ENCODE measurements at places on chromosomes 11 and 22. TPM values are rescaled to one million over a fixed set of nuclear protein-coding genes. Genes with fewer than 3 reads are reported as not detected.
A peak's percentile ranks its signal among the peaks of the same experiment; 100 is the strongest.

GRCh38 chr11:46333394-46333947, 13.8 kb upstream of the DGKZ start:
- DNase-seq: no peak

GRCh38 chr22:43090130-43090789, 1.1 kb upstream of the TTLL1 start:
- peak; percentile 25 for DNase-seq

DNA sequence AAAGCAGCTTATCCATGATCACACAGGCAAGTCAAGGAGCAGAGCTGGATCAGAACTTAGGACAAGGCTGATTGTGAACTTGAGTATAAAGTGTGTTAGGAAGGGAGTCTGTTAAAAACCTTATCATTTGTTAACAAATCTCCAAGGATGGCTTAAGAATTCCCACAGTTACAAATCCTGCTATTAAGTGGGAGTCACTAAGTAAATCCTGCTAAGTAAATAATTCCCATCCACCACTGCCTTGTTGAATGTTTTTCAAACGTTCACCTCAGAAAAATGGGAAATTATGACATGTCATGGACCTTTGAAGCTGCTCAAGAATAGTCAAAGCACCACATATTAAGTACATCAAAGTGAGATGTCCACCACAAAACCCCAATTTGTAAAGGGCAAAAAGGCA, 88.7 kb downstream of the FAM168A start:
- no peak for DNase-seq

DNA sequence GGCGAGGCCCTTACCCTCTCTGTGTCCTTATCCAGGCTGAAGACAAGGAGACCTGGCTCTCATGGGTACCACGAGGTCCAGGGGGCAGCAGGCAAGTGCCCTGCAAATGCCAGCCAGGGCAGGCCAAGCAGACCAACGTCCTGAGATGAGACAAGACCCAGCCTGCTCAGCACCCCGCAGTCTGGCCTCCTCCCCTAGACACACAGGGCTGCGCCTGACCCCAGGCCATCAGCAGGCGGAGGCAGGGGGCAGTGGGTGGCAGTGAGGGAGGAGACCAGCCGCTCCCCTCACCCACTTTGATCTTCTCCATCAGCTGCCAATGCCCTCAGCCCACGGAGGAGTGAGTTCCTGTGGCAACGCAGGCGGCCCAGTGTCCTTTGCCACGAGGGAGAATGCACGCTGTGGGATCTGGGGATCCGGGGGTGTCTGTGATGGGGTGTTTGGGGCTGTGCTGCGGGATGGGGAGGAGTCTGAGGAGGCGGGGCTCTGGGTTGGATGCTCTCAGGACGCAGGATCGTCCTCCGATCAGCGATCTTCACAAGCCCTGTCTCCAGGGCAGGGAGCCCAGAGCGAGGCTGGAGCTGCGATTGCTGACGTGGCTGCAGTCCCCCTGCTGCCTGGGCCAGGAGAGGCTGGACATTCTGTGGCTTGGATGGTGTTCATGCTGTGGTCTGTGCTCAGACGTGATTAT, 30.5 kb upstream of the PPARA start:
- no peak for DNase-seq

DNA sequence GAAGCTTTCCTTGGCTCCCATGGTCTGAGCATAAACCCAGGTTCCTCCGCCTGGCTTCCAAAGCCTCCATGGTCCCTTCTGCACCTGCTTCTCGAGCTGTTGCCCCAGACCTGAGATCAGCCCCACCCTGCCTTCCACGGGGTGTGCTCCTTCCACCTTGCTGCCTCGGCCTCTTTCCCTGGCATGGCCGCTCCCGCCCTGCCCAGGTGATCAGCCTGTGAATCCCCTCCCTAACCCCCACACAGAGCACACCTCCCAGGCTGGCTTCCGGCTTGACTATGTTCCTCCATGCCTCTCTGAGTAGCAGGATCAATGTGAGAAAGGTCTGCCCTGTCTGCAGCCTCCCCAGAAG, 2.7 kb upstream of the PPP6R3 start:
- no peak for DNase-seq

DNA sequence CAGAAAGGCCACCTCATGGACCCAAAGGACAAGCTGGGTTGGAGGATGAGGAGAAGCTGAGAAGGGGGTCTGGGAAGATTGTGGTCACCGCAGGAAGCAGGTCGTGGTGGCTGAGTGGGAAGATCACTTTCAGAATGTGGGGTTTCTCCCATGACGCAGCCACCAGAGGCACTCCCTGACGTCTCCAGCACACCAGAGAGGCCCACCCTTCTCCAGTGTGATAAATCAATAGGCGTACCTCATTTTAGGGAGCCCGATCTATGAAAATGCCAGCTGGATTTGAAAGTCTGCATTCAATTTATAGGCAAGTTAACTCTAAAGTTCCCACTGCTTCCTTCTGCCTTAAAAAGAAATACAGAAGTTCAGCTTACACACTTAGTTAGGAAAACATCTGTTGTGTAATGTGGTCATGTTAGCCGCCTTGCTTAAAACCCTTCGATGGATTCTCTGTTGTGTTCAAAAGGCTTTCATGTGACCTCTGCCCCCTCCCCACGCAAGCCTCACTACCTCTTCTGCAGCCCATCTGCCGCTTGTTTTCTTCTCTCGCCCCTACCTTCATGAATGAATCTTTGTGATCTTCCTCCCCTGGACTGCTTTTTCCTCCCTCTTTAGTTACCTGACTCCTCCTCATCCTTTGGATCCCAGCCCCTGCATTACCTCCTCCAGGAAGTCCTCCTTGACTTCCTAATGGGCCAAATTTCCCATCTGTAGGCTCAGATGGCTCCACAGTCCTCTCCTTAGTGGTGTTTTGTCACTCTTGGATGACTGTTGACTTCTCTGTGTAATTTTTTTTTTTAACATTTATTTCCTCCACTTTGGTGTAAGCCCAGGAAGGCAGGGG, 10.7 kb downstream of the TSPAN18 start:
- no peak for DNase-seq

DNA sequence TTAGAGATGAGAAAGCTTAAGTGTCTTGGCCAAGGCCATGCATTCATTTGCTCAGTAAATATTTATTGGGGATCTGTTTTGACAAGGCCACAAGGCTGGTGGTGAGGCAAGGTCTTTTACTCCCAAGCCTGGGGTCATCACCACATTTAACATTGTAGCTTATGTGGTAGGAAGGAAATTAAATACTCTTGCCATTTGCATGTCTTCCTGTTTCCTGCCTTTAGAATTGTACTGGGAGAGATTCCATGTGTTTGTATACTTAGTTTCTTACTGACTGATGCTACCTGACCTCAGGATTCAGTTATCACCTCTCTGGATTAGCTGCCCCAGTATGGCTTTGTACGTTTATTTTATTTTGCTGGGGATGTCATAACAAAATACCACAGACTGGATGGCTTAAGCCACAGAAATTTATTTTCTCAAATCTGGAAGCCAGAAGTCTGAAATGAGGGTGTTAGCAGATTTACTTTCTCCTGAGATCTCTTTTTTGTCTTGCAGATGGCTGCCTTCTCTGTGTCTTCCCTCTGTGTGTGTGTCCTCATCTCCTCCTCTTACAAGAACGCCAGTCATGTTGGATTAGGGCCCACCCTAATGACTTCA, 44.8 kb downstream of the SPECC1L start:
- DNase-seq: no peak

- DNase-seq: no peak
These were observed 61.1 kb downstream of the QSER1 start for GRCh38 chr11:32953700-32954099.

- no peak for DNase-seq
These were observed 35.5 kb downstream of the BBOX1 start for GRCh38 chr11:27076121-27076589.

DNA sequence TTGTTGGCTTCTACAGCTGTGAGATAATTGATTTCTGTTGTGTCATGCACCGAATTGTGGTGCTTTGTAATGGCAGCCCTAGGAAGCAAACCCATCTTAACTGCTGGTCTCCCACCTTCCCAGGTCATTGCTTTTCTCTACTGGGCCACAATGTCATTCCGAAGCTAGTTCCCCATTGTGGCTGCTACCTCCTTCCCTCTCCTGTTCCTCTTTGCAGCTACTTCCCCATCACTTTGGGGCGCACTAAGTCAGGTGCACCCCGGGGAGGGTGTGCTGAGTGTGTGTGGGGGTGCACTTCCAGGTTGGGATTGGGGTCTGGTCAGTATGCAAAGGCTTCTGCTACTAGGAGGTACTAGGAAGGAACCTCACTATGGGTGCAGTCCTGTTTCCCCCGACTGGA, 109.3 kb downstream of the ST3GAL4 start:
- no peak for DNase-seq

GRCh38 chr11:120310870-120311269, 14.2 kb upstream of the TLCD5 start:
- DNase-seq: no peak

- no peak for DNase-seq
These were observed 143.0 kb upstream of the SORL1-AS1 start for GRCh38 chr11:121595717-121596161.

DNA sequence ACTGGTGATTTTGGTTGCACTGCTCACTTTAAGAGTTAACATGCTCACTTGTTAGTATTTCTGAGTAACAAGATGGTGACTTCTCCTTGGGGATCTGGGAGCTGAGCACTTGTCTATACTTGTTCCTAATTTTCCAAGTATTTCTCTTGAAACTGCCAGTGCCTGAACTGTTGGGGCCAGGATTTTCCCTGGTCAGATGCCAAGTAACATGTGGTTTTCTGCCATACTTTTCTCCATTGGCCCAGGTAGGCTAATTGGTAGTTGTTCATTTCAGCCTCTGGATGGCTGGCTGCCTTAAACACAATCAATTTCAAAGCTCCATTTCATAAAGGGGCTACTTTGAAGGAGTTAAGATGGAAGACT, 35.0 kb downstream of the RNF141 start:
- no peak for DNase-seq

- DNase-seq: peak; percentile 15
These were observed 549.3 kb upstream of the CCDC90B start for GRCh38 chr11:83835423-83835822.

DNA sequence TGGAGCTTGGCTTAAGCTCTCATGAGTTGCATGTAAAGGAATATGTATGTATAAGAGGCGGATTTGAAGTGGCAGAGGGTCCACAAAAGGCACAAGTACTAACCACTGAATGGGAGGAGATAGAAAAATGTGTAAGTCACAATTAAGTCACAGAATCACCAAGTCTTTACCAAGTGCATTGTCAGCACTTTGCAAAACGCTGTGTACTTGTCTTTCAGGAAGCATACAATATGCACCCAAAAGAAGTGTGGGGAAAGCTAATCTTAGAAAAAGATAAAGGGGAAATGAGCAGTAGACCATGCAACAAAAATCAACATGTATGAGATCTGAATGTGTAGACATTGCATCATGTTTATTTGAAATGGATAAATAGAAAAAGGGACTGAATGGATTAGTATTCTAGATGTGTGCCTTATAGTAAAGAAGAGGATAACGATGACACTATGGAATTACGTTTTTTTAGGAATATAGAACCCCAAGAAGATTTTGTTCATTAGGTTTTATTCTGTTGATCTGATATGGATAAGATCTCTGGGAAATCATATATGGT, 4.5 kb downstream of the CNTF start:
- DNase-seq: no peak

DNA sequence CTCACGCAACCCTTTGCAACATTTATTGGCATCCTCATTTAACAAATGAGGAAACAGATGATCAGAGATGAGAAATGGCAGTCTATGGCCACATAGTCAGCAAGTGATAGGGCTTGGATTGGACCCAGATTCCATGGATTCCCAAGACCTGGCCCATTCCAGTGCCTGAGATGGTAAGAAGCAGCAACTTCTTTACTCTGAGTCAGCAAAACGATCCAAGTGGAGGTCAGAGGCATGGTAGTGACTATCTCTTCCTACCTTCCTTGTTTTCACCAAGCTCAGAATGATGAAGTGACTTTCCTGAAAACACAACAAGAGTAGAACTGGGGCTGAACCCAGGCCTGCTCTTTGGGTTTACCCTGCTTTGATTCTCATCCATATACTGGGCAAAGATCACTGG, 293.1 kb downstream of the TENM4 start:
- no peak for DNase-seq

- DNase-seq: no peak
These were observed 302.0 kb upstream of the NARS2 start for GRCh38 chr11:78876676-78877075.

GRCh38 chr22:20448630-20449029, 11.0 kb upstream of the SCARF2 start:
- DNase-seq: no peak

GRCh38 chr22:19068784-19069271, 53.4 kb downstream of the DGCR2 start:
- no peak for DNase-seq

DNA sequence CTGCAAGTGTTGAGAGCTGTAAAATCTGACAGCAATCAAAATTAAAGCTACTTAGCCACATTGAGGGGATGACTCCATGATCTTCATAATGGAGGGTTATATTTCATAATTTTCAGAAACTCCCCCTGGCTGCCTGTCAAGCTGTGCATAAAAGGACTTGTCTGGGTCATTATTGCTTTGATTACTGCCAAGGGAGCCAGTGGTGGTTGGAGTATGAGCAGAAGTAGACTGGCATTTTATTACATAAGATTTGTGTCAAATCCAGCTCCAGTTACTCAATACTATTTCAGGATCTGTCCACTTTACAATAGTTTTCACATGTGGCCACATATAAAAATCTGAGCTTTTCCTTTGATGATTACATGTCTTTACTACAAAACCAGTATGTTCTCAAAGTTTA, 108.9 kb upstream of the SLC5A12 start:
- DNase-seq: no peak

GRCh38 chr22:50545522-50546325, at the start of gene KLHDC7B:
Gene KLHDC7B (plus strand): TSS chr22:50545899. CDS start chr22:50546244, 345 bp downstream.
- DNase-seq: no peak

Gene CCDC116
- 0.16 TPM for total RNA-seq

Gene NXPE2
- total RNA-seq: 0.78 TPM

Gene TRMU
- total RNA-seq: 19.0 TPM

Gene OSBPL5
- 31.2 TPM for total RNA-seq

Gene DCDC1
- 1.2 TPM for total RNA-seq

Gene SCGB1D2
- total RNA-seq: not detected

Gene MIAT
- total RNA-seq: 221 TPM

Gene PNPLA5
- total RNA-seq: not detected

Gene KRTAP5-11
- not detected for total RNA-seq

Gene MN1
- total RNA-seq: 24.8 TPM

Gene TSPAN32
- total RNA-seq: not detected

Gene UBQLNL
- not detected for total RNA-seq

Gene SHANK2
- 47.1 TPM for total RNA-seq

Gene NLRP14
- 0.94 TPM for total RNA-seq

Gene AHNAK
- total RNA-seq: 18.6 TPM

Gene ENTHD1
- total RNA-seq: 0.16 TPM

Gene CCDC73
- total RNA-seq: not detected

Gene ZBED5
- 73.6 TPM for total RNA-seq

Gene MPZL3
- 1.6 TPM for total RNA-seq

Gene BRSK2
- total RNA-seq: 32.8 TPM

Gene TBX10
- not detected for total RNA-seq

Gene WNT7B
- 6.6 TPM for total RNA-seq

Data from occipital lobe (tissue), 3 donors.